Stimulated activated CD8-positive, alpha-beta memory T cell treated with anti-CD3 and anti-CD28 coated beads, Interleukin-15, amount 100 ng/mL, for 24 hours (primary cell): ENCODE measurements at places on chromosomes 1 and 21.

DNA sequence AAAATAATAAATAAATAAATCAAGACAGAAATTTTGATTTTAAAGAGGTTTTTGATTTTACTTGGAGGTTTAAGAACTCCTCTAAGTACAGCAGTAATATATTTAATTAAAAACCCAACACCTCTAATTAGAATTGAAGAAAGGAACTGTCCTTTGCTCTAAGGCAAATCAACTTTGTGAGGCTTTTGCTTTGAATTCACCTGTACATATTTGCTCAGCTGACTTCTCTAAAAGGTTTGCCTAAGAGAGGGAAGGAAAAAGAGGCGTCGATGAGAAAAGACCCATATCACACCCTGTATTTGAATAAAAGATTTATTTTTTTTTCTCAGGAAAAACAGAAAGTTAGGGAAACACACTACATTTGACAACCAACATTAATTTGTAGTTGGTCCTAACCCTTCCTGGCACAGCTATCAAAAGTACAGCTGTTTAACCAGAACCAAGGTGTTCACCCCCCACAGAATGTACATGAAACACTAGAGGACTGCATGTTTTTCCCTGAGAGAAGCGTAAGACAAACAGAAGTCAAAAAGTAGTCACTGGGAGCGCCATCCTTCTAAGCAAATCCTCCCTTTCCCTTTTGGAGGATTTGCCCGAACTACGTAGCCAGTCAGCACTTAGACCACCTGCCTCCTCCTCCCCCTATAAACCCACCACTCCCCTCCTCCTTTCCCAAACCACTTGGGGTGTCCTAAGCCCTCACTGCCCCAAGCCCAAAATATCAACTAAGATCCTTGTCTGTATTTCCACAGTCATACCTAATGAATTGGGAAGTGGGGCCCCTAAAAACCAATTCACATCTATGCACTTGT lies 4.9 kb downstream of the MCL1 start:
- DNase-seq = no peak

DNA sequence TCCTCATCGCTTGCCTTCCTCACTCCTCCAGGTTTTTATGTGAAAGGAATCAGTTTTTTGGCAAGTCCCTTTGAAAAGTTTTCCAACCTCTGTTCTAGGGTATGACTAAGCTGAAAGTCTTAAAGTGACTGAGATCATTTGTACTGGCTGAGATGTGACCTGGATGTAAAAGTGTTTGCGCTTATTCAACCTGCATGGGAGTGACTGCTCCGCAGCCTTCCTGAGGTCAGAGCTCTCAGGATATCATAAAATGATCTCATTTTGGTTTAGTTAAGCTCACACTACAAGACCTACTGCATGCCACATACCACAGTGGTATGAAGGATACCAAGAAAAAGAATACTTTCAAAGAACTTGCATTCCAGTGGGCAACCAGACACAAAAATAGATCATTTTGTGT lies 29.8 kb upstream of the TADA1 start:
- DNase-seq = no peak

- no peak for DNase-seq
Measured at GRCh38 chr1:42176902-42177519, 12.5 kb upstream of the GUCA2A start.

DNA sequence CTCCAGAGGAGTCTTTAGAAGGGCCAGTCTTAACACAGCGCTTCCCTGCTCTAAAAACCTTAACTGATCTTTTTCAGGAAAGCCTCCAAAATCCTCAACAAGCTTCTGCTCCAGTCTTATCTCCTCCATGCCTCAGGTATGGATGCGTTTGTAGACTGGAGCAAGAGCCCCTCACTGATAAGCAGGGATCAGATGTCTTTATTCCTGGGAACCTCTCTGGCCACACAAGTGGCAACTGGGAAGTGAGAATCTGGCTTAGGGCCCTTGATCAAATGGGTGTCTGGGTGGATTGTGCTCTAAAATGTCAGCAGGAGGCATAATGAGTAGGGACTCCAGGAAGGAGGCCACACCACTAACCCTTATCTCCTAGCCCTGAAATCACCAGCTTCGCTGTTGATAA lies 1.4 kb downstream of the ZBTB8A start:
- no peak for DNase-seq

- no peak for DNase-seq
Measured at GRCh38 chr1:100328133-100328532, 24.2 kb upstream of the CDC14A start.

DNA sequence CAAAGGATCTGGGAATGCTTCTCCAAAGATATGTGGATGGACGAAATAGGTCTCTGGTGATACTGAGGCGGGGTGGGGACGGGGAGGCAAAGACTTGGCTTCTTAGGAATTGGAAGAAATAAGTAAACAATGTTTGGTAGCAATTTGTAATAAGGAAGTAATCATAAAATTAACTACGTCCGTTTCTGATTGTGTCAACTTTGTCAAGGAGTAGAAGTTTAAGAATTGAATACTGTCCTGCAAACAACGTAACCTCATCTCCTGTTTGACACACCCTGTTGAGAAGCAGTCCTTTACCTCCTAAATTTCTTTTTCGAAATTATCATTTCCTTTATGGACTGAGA lies 471 bp downstream of the POLR3C start:
- no peak for DNase-seq

GRCh38 chr1:34887593-34887992 lies 28.0 kb upstream of the SMIM12 start:
- no peak for DNase-seq

- no peak for DNase-seq
Measured at GRCh38 chr1:1120096-1120495, 4.2 kb upstream of the C1orf159 start.

DNA sequence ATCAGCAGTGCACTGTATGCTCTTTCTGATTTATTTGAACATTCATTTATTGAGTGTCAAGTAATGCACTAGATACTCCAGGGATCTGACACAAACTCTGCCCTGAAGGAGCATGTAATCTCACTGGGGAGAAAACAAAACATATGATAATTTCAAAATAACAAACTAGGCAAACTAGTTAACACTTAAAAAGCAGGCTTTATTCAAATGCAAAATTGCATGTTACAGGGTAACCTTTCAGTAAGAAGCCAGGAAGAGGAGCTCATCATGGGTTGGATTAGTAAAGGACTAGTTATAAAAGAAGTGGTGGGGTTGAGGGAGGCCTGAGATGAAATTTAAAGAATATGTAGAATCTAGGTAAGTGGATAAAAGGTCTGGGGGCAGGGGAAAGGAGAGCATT lies 20.9 kb downstream of the SELL start:
- no peak for DNase-seq

- DNase-seq = no peak
Measured at GRCh38 chr1:3718764-3719163, 33.5 kb upstream of the CCDC27 start.

DNA sequence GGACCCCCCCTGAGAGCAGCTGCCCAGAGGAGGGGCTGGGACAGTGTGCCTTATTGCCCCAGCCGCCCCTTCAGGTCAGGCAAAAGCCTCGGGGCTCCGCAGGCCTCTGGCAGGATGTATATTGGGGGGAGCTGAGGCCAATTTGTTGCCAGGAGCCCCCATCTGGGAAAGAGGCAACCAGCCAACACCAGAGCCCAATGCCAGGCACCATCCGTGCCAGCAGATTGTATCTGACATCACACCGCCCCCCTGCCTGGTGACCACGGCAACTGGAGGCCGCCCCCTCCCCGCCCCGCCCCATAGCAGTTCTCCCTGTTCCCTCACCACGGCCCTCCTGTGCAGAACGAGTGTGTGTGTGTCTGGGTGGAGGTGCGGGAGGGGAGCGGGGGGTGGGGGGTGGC lies 3.6 kb upstream of the PLEKHG5 start:
- DNase-seq = no peak

GRCh38 chr1:110102081-110102480 lies 10.2 kb upstream of the UBL4B start:
- DNase-seq = no peak

DNA sequence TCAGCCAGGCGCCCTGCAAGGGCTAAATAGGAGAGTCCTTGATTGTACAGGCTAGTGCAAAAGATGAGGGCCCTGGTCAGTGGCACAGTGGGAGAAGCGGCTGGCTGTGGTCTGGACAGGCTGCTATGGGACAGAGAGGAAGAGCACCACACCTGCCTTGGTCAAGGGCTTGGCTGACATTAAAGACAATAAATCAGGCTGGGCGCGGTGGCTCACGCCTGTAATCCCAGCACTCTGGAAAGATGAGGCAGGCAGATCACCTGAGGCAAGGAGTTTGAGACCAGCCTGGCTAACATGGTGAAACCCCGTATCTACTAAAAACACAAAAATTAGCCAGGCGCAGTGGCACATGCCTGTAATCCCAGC lies 62.9 kb downstream of the NID1 start:
- no peak for DNase-seq

GRCh38 chr1:29532751-29533150 lies 296.4 kb downstream of the PTPRU start:
- DNase-seq = no peak

DNA sequence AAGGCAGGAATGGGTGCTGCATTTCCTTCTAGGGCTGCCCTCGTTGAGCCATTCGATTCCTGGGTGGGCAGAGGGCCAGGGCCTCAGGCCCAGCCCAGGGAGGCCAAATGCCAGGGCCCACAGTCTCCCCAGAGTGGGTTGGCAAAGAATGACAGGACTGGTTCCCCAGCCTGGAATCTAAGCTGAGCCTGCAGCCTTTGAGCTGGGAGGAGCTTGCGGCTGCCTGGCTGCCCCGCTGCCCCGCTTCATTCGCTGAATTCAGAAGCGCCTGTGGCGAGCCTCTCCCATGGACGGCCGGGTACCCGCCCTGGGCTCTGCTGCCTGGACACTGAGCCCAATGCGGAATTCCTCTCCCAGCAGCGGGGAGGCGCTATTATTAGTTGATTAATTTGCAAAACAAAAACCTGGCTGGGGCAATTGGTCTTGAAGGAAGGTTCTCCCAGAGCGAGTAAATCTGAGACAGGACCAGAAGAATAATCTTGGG lies 32.3 kb upstream of the TARDBP start:
- DNase-seq = no peak

DNA sequence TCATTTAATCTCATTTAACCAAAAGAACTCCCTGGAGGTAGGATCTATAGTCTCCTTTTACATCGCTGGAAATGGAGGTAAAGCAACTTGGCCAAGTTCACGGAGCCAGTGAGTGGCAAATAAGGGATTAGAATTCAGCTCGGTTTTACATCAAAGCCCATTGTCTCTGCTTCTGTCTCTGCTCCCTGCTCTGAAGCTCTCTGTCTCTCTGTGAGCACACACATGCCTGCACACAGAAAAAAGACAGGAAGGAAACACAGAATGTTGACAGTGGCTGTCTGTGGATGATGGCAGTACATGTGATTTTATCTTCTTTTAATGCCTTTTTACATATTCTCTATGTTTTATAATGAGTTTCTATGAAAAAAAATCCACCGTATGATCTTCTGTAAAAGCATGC lies 8.9 kb upstream of the DHRS3 start:
- DNase-seq = no peak

GRCh38 chr1:160548960-160549664 lies 26.1 kb upstream of the SLAMF6 start:
- DNase-seq = no peak

- DNase-seq = no peak
Measured at GRCh38 chr21:36350282-36350910, 30.4 kb downstream of the MORC3 start.

DNA sequence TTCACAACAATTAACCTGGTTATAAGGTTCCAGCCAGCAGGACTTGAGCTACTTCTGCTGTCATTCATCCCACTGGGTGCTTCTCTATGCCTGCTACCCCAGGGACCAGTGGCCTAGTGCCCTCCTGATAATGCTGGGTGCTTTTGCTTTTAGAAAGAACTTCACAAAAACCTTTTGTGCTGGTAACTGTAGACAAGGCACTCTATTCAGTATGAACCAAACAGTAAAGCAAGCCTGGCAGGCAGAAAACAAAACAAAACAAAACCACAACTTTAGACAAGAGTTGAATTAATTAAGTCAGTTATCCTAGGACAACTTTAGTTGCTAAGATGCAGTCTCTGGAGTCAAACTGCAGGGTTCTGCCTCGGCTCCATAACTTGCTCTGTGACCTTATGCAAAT lies 61.9 kb upstream of the ADGRL2 start:
- DNase-seq = no peak

DNA sequence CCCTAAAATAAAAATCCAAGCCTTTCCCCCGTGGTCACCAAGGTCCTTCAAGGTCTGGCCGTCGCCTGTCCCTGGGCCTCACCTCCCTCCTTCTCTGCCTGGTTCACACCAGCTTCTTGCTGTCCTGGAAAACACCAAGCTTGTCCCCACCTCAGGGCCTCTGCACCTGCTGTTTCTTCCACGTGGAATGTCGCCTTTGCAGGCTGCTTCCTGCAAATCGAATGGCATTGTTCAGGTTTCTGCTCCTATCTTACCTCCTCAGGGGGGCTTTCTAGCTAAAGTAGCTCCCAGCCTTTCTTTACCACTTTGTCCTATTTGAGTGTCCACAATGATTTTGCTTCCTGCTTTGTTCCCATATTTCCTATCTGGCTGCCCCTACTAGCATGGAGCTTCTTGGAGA lies 3.3 kb upstream of the CASZ1 start:
- no peak for DNase-seq

- DNase-seq = no peak
Measured at GRCh38 chr1:47761201-47761930, 235.8 kb downstream of the TRABD2B start.

- no peak for DNase-seq
Measured at GRCh38 chr1:236425031-236425663, 31.1 kb downstream of the EDARADD start.

GRCh38 chr1:20725189-20726117 lies 7.0 kb downstream of the SH2D5 start:
- DNase-seq = no peak

DNA sequence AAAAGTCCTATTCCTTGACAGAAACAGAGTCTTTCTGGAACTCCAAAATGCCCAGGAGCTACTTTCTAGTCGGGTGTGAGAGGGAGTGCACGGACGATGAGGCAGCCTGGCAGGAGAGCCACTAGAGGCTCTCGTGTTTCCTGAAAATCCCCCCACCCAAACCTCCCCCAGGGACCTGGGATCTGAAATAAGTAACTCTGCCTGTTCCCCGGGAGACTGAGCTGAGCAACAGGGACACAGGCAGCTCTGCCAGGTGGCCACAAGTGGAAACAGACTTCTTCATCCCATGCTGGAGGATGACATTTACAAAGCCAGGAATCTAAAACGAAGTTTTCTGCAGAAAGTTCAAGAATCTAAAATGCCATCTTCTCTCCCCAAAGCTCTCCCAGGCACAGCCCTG lies 77.1 kb downstream of the ITPKB start:
- no peak for DNase-seq

GRCh38 chr1:116062201-116062600 lies 49.0 kb upstream of the MAB21L3 start:
- DNase-seq = no peak
